ENCODE measurements at places on chromosomes 16 and 17. TPM values are rescaled to one million over a fixed set of nuclear protein-coding genes. Genes with fewer than 3 reads are reported as not detected.

AIPL1 gene
- total RNA-seq: not detected

TMEM238L gene
- total RNA-seq: not detected

TEX19 gene
- not detected for total RNA-seq

ADCY9 gene
- 26.9 TPM for total RNA-seq

ENPP7 gene
- not detected for total RNA-seq

PROCA1 gene
- 3.0 TPM for total RNA-seq

TM4SF5 gene
- not detected for total RNA-seq

YBX2 gene
- 0.40 TPM for total RNA-seq

GRCh38 chr17:39194985-39195524, 2.4 kb downstream of the CACNB1 start:
- H3K36me3 ChIP-seq: peaks cover 17% of the 10 kb centered on the region
- H3K27me3 ChIP-seq: no peaks in the 10 kb centered on the region
- peak overlapping the region; percentile 47 for H3K27ac ChIP-seq
- H3K4me1 ChIP-seq: peaks cover 28% of the 10 kb centered on the region
- H3K4me3 ChIP-seq: no peak overlapping the region
- DNase-seq: no peak

DNA sequence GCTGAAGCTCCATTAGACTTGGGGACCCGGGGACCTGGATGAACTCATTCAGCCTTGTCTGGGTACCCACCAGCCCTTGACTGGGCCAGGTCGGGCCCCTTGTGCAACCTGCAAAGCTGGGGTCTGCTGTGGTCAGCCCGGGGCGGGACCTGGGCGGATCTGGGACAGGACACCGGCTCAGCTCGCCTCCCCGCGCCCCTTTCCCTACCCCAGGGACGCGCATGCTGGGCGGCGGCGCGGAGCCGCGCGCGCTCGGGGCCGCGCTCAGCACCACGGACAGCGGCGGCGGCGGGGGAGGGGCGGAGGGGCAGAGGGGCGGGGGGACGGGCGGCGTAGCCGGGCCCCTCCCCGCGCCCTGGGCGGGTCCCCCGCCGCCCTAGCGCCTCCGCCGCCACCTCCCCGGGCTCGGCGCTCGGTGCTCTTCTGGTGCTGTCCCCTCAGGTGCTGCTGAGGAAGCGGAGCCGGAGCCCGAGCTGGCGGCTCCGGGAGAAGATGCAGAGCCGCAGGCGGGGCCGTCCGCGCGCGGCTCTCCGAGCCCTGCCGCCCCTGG, 7.4 kb downstream of the ACD start:
- H3K4me3 ChIP-seq: no peak overlapping the region
- H3K27me3 ChIP-seq: peaks cover 18% of the 10 kb centered on the region
- H3K36me3 ChIP-seq: no peaks in the 10 kb centered on the region
- H3K27ac ChIP-seq: no peak overlapping the region
- no peak for DNase-seq

DNA sequence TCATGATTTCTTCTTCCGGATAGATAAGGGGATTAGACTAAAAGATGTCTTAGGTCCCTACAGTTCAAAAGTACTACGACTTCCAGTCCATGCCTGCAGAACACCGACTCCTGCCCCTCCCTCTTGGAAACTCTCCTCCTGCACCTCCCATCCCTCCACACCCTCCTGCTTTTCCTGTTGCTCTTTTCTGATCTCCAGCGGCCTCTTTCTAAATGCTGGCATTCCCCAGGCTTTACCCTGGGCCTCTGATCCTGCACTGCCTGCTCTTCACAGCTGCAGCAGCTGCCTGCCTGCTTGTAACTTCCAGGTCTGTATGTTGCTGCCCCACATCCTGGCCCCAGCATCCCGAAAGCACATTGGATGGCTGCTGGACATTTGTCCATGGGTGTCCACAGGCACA, 154.2 kb downstream of the KCNJ12 start:
- H3K27ac ChIP-seq: no peak overlapping the region
- no peak overlapping the region for H3K4me3 ChIP-seq
- peaks cover 4% of the 10 kb centered on the region for H3K36me3 ChIP-seq
- DNase-seq: peak; percentile 40

GRCh38 chr16:89732918-89733242, 11.5 kb downstream of the ZNF276 start:
- no peak for DNase-seq
- no peaks in the 10 kb centered on the region for H3K27me3 ChIP-seq
- no peak overlapping the region for H3K4me3 ChIP-seq
- no peaks in the 10 kb centered on the region for H3K4me1 ChIP-seq
- H3K36me3 ChIP-seq: peaks cover 45% of the 10 kb centered on the region

DNA sequence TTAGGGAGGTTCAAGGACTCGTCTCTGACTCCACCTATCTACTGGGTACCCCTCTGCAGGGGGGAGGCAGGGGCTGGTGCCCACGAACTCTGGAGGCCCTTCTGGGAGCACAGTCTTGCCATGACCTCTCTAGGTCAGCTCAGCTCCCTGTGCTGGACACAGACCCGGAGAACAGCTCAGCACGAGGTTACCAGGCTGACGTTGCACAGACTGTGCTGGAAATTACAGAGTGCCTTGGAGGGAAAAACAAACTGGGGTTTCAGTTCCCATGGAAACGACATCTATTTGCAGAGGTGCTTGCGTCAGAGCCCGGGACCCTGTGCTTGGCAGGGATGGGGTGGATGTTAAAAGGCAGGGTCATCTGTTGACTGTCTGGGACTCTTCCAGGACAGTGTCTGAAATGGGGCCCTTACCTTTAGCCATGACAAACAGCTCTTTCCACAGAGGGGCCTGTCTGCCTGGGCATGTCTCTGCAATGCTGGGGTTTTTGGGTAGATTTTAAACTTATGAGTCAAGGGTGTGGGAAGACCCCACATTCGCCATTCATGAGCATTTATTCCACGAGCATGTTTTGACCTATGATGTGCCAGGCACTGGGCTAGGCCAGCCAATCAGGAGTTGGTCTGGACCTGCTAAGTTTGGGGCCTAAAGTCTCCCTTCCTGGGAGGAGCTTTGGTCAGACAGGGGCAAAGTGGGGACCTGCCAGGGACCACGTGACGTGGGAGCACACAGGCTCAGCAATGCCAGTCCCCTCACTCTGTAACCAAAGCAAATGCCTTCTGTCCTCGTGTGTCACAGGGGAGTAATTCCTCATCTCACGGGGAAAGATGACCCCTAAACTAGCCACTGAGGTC, 22.5 kb downstream of the CCR7 start:
- DNase-seq: peak; percentile 93
- no peak overlapping the region for H3K4me3 ChIP-seq
- H3K27ac ChIP-seq: peak overlapping the region; percentile 99

DNA sequence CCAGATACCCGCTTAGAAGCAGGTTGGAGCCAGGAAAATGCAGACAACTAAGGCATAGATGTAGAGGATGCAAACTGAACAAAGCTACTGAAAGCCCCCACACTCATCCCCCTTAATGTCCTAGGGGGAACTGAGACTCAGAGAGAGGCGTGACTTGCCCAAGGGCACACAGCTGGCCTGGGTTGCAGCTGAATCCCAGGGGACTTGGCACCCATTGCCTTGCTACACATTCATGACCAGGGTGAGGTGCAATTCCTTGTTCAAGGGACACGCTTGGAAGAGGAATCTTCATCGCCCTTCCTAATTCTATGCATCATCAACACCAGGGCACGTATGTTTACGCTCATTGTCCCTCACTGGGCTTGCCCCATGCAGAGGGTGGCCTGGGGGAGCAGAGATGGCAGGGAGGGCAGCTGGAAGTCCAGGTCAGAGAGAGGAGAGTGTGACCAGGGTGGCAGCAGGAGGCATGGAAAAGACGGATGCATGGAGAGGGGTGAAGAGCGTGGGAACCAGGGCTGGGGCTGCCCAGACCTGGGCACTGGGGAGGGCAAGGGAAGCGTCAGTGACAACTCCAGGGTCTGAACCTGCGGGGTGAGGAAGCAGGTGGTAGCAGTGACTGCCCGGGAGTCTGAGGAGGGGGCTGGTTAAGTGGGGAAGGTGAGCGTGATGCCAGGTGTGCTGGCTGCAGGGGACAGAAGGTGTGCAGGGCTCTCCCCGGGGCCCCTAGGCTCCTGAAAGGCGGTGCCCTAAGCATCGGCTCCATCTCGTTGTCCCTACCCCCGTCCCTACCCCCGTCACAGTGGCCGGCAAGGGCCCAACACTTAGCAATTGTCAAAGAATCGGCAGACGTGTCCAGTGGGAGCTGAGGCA, 267.1 kb upstream of the TNRC6C start:
- H3K36me3 ChIP-seq: no peaks in the 10 kb centered on the region
- H3K4me3 ChIP-seq: no peak overlapping the region
- H3K27ac ChIP-seq: no peak overlapping the region

Measured in osteocyte (in vitro differentiated cells).